ENCODE measurements at places on chromosomes 5 and 9.

- H3K4me1 ChIP-seq: no peaks in the 10 kb centered on the region
- peaks cover 7% of the 10 kb centered on the region for H3K36me3 ChIP-seq
- no peak overlapping the region for H3K4me3 ChIP-seq
- no peak overlapping the region for H3K27ac ChIP-seq
- H3K27me3 ChIP-seq: no peaks in the 10 kb centered on the region
These were observed 29.2 kb upstream of the MSH3 start for GRCh38 chr5:80625230-80625629.

DNA sequence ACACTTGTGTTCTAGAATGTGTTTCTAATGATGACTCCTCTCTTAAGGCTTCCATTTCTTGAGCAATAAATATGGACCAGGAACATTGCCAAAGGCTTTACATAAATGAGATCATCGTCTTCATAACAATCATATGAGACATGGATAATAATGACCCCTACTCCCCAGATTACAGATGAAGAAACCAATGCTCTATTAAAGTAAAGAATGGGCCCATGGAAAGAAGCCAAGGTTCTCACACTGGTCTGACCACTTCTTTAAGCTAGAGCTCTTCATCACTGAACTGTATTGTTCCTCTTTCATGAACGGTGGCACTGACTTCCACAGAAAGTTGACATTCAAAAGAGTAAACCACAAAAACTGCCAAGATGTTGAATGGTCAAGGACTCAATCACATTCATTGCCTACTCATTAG lies 65.3 kb downstream of the MARCHF3 start:
- no peak overlapping the region for H3K27ac ChIP-seq
- no peak overlapping the region for H3K4me3 ChIP-seq
- no peaks in the 10 kb centered on the region for H3K36me3 ChIP-seq
- H3K27me3 ChIP-seq: no peaks in the 10 kb centered on the region
- no peaks in the 10 kb centered on the region for H3K4me1 ChIP-seq

GRCh38 chr9:95852059-95853032 lies 23.1 kb upstream of the ERCC6L2 start:
- H3K4me1 ChIP-seq: no peaks in the 10 kb centered on the region
- DNase-seq: no peak
- H3K27me3 ChIP-seq: no peaks in the 10 kb centered on the region

DNA sequence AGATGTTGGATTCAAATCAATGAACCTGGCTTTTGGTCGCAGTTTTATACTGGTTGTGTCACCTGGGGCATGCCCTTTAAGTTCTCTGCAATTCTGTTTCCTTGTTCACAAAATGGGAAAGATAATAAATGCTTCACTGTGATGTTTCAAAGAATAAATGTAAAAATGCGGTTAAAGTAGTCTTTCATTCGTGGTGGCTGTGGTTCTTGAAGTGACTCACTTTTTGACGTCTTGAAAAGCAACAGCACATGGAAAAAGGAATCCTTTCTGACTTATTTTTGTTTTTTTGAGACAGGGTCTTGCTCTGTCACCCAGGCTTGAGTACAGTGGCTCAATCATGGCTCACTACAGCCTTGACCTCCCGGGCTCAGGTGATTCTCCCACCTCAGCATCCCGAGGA lies 88.4 kb upstream of the SLIT3 start:
- H3K36me3 ChIP-seq: no peaks in the 10 kb centered on the region
- H3K4me1 ChIP-seq: no peaks in the 10 kb centered on the region
- H3K27me3 ChIP-seq: no peaks in the 10 kb centered on the region

DNA sequence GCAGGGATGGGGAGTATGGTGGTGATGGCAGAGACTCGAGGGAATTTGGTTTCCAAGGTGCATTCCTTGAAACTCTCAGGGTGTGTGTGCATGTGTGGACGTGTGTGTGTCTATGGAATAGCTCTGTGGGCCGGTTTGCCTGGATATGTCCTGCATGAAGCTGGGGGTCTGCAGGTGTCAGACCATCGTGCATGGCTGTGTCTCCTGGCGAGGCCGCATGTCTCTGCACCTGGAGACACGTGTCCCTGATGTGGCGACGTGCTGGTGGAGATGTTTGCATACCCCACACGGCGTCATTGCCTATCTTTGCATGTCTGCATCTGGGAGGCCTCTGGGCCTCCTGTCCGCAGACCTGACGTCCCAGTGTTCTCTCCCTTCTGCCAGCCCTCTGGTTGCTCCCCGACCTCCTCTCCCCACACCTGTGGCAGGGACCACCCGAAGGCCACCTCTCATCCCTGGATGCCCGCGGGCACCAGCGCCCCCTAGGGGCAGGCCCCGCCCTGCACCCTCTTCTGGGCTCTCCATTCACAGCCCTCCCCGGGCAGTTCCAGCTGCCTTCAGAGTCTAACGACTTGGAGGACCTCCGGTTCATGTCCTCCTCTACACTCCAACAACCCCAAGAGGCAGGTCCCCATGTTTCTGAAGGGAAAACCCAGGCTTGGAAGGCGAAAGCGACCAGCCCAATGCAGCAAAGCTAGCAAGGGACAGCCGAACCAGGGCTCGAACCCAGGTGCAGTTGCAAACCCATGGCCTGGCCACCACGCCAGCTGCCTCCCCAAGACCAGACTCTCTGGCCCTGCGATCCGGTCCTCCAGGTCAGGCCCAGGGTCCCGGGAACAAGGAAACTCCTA lies 88.6 kb downstream of the LMX1B start:
- H3K27me3 ChIP-seq: peaks cover 65% of the 10 kb centered on the region
- DNase-seq: no peak
- no peak overlapping the region for H3K4me3 ChIP-seq
- H3K4me1 ChIP-seq: peaks cover 4% of the 10 kb centered on the region
- no peaks in the 10 kb centered on the region for H3K36me3 ChIP-seq
- H3K27ac ChIP-seq: no peak overlapping the region

DNA sequence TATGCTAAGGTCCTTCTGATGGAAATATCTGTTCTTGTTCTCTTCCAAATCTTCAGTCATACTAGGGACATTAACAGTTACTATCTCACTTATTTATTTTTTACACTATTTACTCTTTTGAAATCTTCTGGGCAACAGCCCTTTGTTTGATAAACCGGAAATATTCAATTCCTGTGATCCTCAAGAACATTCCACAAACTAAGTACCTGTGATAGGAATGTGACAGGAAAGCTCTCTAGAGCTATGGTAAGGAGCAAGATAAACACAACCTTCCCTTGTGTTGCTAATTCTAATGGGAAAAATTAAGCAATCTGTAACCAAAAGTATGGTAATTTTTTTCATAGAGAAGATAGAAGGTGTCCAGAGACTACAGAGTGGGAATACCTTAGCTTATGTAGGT lies 22.0 kb upstream of the ANKRD34B start:
- H3K4me3 ChIP-seq: no peak overlapping the region
- peaks cover 3% of the 10 kb centered on the region for H3K27me3 ChIP-seq
- no peaks in the 10 kb centered on the region for H3K4me1 ChIP-seq
- H3K27ac ChIP-seq: no peak overlapping the region
- H3K36me3 ChIP-seq: no peaks in the 10 kb centered on the region
- no peak for DNase-seq

DNA sequence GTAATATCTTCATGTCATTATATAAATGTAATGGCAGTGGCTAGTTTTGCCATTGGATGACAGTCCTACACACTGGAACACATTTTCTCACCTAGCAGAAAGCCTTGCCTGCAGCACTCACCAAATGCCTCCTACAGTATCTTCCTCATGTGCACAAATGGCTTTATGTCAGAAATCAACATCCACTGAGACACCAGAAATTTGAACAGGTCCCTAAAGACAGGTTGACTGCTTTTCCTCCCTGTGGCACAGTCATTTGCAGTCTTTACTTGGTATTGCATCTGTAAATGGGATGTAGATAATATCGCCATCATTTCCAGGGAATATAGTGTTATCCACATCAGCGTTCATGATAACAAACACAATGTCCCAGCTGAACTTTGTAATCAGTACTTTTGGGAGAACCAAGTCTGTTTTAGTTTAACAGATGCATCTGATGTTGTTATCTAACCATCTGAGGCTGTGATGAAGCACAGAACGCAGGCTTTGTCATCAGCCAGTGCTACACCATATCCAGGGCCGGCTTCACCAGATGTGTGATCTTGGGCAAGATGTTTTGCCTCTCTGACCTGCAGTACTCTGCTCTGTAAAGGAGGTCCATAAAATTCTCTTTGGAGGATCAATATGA lies 83.9 kb upstream of the TAS2R1 start:
- H3K36me3 ChIP-seq: no peaks in the 10 kb centered on the region
- DNase-seq: no peak
- no peaks in the 10 kb centered on the region for H3K27me3 ChIP-seq
- no peak overlapping the region for H3K27ac ChIP-seq
- H3K4me1 ChIP-seq: no peaks in the 10 kb centered on the region

DNA sequence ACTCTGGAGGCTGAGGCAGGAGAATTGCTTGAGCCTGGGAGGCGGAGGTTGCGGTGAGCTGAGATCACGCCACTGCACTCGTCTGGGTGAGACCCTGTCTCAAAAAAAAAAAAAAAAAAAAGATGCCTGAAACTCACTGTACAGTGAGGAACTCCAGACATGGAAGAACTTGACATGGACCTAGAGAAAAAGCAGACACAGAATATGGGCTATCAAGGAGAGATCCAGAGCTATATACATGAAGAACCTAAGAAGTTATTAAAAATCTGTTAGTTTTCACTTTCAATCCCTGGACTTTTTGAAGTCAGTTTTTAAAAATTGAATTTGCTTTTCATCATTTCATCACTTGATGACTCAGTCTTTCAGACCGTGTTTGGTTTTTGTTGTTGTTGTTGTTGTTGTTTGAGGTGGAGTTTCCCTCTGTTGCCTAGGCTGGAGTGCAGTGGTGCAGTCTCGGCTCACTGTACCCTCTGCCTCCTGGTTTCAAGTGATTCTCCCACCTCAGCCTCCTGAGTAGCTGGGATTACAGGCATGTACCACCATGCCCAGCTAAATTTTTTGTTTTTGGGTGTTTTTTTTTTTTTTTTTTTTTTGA lies 20.3 kb downstream of the PAIP2 start:
- H3K36me3 ChIP-seq: peaks cover 36% of the 10 kb centered on the region
- H3K27ac ChIP-seq: no peak overlapping the region
- H3K4me1 ChIP-seq: no peaks in the 10 kb centered on the region

DNA sequence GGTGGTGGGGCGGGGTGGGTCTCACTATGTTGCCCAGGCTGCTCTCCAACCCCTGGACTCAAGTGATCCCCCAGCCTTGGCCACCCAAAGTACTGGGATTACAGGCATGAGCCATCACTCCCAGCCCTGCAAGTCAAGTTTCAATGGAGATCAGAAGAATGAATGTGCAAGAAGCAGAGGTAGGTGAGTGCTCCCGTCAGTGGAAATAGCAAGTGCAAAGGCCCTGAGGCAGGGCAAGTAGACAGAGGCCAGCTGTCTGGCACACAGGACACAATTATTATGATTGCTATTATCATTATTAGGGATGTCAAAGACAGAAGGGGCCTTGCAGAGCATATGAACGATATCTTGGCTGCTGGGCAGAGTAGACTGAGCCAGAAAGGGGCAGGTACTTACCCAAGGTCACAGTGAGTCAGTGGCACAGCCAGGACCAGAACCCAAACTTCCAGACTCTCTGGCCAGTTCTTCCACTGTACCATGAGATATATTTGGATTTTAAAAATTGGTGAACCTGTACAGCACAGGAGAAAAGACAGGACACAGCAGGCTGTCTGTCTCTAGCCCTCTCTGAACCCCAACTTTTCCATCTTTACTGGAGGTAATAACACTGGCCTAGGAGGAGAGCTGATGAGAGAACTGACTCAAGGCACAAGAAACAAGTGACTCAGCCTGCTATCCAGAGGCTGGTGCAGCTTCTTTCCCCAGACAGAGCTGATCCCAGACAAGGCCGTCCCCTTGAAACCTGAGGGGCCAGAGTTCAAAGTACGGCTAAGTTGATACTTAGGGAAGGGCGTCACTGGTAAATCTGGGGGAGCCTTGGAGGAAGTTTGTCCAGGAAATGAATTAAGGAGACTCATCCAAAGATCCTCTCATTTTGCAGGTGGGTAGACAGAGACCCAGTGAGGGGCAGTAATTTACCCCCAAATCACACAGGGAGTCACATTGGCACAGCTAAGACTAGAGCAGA lies 1.4 kb downstream of the HDHD3 start:
- peak; percentile 97 for DNase-seq
- H3K27ac ChIP-seq: peak overlapping the region; percentile 100
- peaks cover 35% of the 10 kb centered on the region for H3K36me3 ChIP-seq
- H3K4me3 ChIP-seq: peak overlapping the region; percentile 100
- H3K4me1 ChIP-seq: peaks cover 63% of the 10 kb centered on the region
- no peaks in the 10 kb centered on the region for H3K27me3 ChIP-seq

- no peak overlapping the region for H3K27ac ChIP-seq
- no peak overlapping the region for H3K4me3 ChIP-seq
- no peaks in the 10 kb centered on the region for H3K36me3 ChIP-seq
- no peak for DNase-seq
These were observed 465.0 kb downstream of the AGTPBP1 start for GRCh38 chr9:85276741-85277140.

DNA sequence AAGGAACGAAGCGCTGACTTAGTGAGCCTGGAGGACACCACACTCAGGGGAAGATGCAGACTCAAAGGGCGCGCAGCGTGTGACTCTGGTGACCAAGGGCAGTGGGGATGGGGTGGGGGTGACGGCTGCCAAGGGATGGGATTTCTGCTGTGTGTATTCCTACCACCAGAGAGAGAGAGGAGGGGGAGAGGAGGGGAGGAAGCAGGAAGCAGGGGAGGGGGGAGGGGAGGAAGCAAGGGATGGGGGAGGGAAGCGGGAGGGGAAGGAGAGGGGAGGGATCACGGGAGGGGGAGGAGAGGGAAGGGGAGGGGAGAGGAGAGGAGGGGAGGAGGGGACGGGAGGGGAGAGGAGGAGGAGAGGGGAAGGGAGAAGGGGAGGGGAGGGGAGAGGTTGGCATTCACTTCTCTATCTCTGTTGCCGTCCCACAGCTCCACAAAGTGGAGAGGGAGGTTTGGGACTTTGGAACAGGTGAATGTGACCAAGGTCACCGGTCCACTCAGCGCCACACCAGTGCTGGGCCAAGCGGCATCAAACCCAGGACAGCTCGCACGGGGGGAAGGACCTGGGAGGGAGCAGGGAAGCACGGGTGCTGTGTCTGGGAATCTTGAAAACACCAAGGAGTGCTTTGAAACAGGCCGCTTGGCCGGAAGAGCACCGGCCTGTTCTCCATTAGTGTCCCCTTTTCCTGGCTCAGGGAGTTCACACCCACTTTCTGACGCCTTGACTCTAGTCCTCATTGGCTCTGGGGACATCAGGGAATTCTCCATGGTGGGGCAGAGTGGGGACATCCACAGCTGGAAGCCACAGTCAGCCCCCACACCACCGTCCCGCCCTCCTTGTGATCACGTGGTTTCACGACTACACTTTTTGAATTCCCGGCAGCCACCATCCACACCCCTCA lies 77.4 kb downstream of the VAV2 start:
- H3K4me1 ChIP-seq: peaks cover 41% of the 10 kb centered on the region
- no peaks in the 10 kb centered on the region for H3K27me3 ChIP-seq
- H3K36me3 ChIP-seq: no peaks in the 10 kb centered on the region
- H3K4me3 ChIP-seq: no peak overlapping the region
- peak; percentile 91 for DNase-seq
